ENCODE measurements at places on chromosomes 6 and 20. TPM values are rescaled to one million over a fixed set of nuclear protein-coding genes. Genes with fewer than 3 reads are reported as not detected.

GRCh38 chr6:24394780-24395437, 7.8 kb upstream of the MRS2 start:
- H3K27ac ChIP-seq, result no peak overlapping the region
- H3K4me3 ChIP-seq, result no peak overlapping the region
- peaks cover 8% of the 10 kb centered on the region for H3K4me1 ChIP-seq
- H3K36me3 ChIP-seq, result no peaks in the 10 kb centered on the region
- no peak for DNase-seq

Gene WASF1
- total RNA-seq, result 46.4 TPM

Gene DOK5
- total RNA-seq, result 0.24 TPM

DNA sequence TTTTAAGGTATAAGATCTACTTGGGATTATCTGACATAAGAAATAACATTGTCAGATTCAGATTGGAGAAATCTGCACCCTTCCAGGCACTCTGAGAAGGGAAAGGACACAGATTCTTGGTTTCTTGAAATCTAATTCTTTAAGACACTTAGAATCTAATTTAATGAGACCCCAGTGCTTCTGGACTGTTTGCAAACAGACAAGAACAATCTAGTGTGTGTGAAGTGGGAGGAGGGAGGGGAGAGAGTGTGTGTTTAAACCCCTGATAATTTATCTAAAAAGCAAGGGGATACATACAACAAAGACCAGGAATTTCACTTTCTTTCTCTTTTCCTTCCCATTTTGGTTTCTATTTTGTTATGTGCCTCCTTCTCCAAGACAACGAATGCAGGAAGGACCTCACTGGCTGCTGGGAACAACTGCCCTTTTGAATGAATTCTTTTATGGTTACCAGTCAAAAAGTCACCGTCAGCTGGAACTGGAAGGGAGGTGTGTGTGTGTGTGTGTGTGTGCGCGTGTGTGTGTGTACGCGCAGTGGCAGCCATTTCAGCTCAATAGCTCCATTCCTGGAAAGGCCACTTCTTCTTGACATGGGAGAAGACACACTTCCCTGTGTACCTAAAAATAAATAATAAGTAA, 129.4 kb downstream of the BCAS1 start:
- H3K27me3 ChIP-seq, result peaks cover 3% of the 10 kb centered on the region
- no peak overlapping the region for H3K4me3 ChIP-seq
- no peaks in the 10 kb centered on the region for H3K36me3 ChIP-seq
- peaks cover 28% of the 10 kb centered on the region for H3K4me1 ChIP-seq
- peak overlapping the region; percentile 77 for H3K27ac ChIP-seq

GRCh38 chr6:57173886-57174510, 1.9 kb downstream of the BAG2 start:
- H3K27ac ChIP-seq, result peak overlapping the region; percentile 38
- DNase-seq, result no peak
- peaks cover 13% of the 10 kb centered on the region for H3K4me1 ChIP-seq
- H3K27me3 ChIP-seq, result no peaks in the 10 kb centered on the region
- peaks cover 4% of the 10 kb centered on the region for H3K36me3 ChIP-seq

Gene MAS1
- not detected for total RNA-seq

DNA sequence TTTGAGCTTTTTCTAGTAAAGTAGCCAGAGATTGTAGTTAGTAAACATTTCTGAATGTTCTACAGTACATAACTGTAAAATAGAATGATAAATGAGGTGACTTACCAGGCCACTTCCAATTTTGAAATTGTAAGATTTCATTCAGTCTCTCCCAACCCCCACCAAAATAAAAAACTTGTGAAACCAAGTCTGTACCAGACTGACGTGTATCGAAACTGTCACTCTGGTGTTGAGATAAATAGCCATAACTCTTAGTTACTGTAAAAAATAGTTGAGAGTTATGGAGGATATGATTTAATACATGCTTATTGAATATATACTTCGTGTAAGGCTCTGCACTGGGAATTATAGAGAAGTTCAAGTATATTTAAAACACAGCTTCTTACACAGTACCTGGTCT, 455.7 kb downstream of the PLCB1 start:
- no peak overlapping the region for H3K4me3 ChIP-seq
- no peaks in the 10 kb centered on the region for H3K36me3 ChIP-seq
- no peak overlapping the region for H3K27ac ChIP-seq
- no peaks in the 10 kb centered on the region for H3K4me1 ChIP-seq
- no peaks in the 10 kb centered on the region for H3K27me3 ChIP-seq

DNA sequence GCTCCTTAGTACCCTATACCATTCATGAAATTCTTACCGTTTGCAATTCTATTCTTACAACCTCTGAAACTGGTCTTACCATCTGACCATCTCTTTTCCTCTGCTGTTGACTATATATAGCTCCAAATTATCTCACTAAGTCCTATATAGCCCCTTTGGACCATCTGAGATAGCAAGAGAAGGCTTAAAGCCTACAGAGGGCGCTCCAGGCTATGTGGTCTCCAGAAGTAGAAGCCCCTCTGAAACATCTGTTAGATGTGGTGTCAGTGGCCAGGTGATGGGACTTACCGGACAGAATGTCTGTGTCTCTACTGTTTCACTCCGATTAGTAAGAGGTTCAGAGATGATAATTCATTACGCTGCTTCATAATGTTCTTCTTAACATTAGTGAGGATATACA, 140.7 kb upstream of the BMP2 start:
- no peak overlapping the region for H3K27ac ChIP-seq
- no peaks in the 10 kb centered on the region for H3K27me3 ChIP-seq
- no peak overlapping the region for H3K4me3 ChIP-seq
- no peak for DNase-seq
- H3K4me1 ChIP-seq, result peaks cover 8% of the 10 kb centered on the region

DNA sequence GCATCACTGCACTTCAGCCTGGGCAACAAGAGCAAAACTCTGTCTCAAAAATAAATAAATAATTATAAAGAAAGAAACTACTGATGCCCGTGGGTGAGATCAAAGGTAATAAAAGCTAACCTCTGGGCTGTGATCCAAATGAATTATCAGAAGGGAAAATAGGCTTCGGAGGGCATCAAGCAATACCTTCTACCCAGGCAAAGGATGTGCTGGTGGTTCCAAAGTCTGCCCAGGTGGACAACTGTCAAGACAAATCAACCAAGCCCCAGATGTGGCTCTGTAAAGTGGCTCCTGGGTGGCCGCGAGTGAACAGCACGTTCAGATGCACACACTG, 95.6 kb downstream of the SCML4 start:
- peaks cover 29% of the 10 kb centered on the region for H3K27me3 ChIP-seq
- no peaks in the 10 kb centered on the region for H3K36me3 ChIP-seq
- H3K4me3 ChIP-seq, result no peak overlapping the region

DNA sequence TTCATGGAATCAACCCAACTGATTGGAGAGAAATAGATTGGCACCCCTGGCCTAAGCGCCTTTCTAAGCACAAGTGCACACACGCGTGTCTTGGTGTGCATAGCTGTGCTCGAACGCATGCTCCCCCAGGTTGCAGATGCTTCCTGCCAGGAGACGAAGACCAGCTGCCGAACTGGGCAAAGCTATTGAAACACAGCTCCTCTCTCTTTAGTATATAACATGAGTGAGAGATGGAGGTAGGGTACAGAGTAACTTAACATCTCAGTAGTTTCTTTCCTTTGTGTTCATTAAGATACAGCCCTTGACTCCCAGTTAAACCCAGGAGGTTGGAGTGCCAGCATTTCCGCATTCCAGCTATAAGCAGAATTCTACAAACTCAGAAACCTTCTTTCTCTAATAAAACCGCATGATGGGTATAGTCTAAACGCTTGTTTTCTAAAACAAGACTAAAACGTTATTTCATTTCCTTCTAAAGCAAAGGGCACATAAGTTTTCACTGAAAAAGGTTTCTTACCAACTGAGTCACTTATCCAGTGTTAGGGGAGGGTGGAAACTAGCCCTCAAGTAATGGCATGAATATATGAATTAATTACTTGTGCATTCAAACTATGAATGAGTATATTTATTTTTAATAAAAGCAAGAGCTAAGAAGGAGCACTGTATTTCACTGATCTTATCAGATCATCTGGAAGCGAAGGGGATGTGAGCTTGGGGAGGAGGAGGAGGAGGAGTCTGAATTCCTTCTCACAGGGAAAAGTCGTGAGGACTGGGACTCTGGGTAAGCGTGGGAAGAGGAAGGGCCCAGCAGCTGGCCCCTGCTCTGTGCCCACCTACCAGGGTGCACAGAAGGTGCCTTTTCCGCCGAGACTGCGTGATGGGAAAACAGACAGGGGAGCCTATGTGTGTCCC, 179.2 kb downstream of the TMEM242 start:
- H3K27ac ChIP-seq, result no peak overlapping the region
- no peak overlapping the region for H3K4me3 ChIP-seq
- H3K27me3 ChIP-seq, result no peaks in the 10 kb centered on the region
- H3K4me1 ChIP-seq, result no peaks in the 10 kb centered on the region

DNA sequence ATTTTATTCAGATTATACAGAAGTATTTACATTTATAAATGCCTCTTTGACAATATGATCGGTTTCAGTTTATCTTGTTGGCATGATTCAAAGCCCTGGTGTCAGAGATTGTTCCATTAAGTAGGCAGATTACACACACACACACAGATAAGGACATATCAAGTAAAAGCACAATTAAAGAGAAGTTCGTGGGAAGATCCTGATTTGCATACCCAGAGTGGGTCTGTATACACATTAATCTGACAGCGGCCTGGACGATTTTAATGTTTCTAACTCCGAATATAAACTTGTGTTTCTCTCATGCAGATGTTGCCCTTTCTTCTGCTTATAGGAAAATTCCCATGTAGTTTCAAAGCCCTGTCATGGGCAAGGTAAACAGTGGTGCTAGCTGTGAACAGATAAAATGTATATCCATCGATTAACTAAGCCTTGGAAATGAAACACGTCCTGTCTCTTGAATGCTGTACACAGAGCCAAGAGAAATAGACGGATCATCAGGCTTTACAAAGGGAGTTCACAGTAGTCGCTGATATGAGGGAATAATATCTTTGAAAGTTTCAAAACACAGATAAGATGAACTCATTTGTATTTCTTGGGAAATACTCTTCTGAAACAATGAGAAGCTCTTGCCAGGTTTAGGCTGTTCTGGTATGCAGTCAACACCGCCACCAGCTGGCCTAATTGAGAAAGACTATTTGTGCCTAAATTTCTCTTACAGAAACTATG, 108.2 kb upstream of the GMDS start:
- H3K36me3 ChIP-seq, result no peaks in the 10 kb centered on the region
- H3K4me1 ChIP-seq, result peaks cover 14% of the 10 kb centered on the region
- DNase-seq, result peak; percentile 49
- no peak overlapping the region for H3K4me3 ChIP-seq

Gene RAET1L
- total RNA-seq, result not detected

- peaks cover 16% of the 10 kb centered on the region for H3K4me1 ChIP-seq
- no peak overlapping the region for H3K4me3 ChIP-seq
- no peak for DNase-seq
- H3K36me3 ChIP-seq, result peaks cover 6% of the 10 kb centered on the region
These were observed 66.4 kb downstream of the FYN start for GRCh38 chr6:111806561-111807497.
